ENCODE measurements at places on chromosomes 3 and 15.

DNA sequence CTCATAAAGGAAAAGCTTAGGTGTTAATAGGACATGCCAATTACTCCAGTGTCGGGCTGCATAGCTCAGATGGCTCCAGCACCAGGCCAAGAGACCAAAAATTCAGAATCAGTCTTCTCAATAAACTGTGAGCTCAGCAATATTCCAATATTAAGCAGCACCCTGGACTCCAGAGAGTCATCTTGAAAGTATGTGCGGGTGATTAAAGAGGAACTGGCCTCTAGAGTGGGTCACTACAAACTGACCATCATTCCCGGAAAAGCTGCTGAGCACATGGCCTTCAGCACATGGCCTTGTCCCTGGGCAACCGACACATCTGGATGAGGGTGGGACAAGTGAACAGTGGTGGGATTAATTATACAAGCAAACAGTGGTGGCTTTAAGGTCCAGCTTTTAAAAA lies 59.0 kb downstream of the MAGI1 start:
- no peak for DNase-seq

DNA sequence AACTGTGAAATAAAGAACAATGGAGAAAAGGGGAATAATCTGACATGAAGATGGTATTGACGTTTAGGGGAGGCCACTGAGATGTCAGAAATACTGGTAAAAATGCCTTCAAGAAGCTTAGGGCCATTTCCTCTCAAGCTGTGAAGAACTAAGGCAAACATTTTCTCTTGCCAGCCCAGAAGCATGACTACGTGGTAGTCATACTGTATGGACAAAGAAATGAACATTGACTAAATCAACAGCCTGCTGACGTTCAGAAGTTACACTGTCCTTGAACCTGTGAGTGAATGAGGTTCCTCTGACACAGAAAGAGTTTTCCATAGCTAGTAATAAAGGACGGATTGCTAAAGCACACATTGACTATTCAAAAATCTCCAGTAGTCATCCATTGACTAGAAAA lies 121.0 kb downstream of the P3H2 start:
- no peak for DNase-seq

GRCh38 chr3:160006282-160007163 lies 17.9 kb downstream of the IL12A start:
- no peak for DNase-seq

DNA sequence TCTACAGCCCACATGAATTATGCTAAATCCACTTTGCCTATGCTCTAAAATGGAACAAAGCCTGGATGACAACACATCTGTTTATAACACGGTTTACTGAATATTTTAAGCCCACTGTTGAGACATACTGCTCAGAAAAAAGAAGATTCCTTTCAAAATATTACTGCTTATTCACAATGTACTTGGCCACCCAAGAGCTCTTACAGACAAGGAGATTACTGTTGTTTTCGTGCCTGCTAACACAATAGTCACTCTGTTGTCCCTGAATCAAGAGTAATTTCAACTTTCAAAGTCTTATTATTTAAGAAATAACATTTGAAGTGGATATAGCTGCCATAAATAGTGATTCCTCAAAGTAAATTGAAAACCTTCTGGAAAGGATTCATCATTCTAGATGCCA lies 70.9 kb downstream of the ANKRD28 start:
- no peak for DNase-seq

DNA sequence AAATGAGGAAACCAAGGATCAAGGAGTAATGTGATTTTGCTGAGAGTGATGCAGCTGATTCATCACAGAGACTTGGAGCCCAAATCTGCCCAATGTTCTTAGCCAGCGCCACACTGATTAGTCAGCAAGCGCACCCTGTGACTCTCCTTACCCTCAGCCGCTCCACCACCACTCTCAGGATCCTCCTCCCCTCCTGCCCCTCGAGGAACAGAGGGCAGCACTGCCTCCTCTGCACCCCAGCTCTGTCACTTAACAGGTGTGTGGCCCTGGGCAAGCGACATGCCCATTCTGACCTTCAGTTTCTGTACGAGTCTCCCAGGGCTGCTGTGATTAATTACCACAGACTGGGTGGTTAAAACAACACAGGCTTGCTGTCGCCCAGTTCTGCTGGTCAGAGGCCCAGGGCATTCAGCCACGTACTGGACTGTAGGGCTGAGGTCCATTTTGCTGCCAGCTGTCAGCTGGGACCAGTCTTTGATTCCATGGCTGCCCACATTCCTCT lies 36.1 kb upstream of the HRH1 start:
- no peak for DNase-seq

GRCh38 chr15:54594115-54594514 lies 602.6 kb downstream of the RSL24D1 start:
- no peak for DNase-seq

DNA sequence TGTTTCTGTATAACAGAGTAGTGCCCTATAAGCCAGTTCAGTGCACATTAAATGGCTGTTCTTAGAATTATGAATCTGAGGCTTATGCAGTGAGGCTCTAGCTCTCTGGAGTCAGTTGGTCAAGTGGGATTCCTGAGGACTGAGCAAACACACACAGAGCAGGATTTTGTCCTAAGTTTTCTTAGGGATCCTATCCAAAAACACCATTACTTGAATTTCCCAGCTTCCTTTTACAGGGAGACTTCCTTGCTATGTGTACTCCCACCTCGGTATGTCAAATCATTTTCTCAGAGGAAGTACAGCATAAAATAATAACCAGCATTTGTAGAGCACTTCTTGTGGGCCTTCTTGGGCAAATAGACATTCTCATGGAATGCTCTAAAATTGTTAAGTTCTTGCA lies 63.1 kb upstream of the GOLGA6B start:
- DNase-seq, result no peak
